ENCODE measurements at places on chromosomes 6 and 20.

DNA sequence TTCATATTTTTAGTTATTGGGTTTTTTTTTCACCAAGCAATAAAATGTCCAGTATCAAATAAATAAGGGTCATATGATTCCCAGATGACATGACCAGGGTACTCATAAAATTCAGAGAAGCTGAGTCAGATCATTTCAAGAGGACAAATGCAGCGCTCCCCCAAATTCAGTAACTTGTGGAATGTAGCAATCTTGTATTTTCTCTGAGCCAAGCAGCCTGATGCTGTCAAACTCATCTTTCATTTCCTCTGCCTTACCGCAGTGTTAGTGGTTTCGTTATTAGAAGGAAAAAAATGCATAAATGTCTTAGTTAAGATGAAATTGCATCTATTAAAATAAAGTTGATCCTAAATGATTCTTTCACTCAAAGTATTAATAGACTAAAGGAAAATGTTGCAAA, 57.8 kb upstream of the EDN1 start:
- peak; percentile 50 for DNase-seq

DNA sequence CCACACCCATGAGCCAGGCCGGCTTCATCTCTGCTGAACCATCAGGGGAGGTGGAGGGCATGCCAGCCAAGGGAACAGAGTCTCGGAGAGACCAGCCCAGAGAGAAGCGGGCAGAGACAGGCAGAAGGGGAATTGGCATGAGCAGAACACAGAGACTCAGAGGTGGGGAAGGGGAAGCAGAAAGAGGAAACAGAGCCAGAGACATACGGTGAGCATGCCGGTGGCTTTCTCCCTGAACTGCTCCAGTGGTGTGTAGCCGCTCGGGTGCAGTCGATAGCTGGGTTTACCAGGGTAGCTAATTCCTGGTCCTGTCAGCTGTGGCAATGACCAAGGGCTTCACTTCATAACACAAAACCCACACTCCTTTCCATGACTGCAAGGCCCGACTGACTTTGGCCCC, 83.6 kb upstream of the CCDC167 start:
- DNase-seq: no peak

GRCh38 chr6:101417900-101418299, 24.4 kb downstream of the GRIK2 start:
- DNase-seq: no peak

DNA sequence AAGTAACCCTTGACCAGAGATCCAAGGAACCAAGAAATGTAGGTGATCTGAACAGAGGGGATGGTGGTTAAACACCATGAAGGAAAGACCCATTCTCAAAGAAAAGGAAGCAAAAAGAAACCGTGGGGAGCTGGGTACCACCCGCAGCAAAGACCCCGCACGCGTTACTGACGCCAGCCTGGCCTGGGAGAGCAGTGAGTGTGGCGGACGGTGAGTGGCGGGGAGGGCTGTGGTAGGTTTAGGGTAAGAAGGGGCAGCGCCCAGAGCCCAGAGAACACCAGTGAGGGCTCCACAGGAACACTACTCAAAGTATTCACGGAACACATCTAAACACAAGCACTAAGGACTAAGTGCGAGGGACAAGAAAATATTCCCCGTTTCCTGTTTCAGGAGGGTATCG, 4.2 kb downstream of the GMEB2 start:
- DNase-seq: no peak

- no peak for DNase-seq
These were observed 53.7 kb upstream of the MPC1 start for GRCh38 chr6:166436195-166437139.

DNA sequence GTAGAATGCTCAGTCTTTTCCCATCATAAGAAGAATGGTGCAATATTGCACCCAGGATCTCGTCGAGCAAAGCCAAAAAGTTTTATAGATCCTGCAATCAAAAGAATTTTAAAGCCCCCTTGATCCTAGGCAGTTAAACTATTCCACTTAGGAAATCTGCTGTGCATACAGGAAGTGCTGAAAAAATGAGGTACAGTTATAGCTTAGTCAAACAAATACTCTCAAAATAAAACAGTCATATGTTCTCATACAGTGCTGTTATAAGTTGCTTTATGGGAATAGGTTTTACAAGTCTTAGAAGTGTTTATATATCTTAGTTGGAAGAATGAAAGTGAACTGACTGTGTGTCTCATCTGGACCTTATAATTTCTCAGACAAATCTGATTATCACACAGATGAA, 232.6 kb upstream of the RAB32 start:
- DNase-seq: no peak

GRCh38 chr6:32410906-32411305, 3.9 kb upstream of the BTNL2 start:
- DNase-seq: no peak

DNA sequence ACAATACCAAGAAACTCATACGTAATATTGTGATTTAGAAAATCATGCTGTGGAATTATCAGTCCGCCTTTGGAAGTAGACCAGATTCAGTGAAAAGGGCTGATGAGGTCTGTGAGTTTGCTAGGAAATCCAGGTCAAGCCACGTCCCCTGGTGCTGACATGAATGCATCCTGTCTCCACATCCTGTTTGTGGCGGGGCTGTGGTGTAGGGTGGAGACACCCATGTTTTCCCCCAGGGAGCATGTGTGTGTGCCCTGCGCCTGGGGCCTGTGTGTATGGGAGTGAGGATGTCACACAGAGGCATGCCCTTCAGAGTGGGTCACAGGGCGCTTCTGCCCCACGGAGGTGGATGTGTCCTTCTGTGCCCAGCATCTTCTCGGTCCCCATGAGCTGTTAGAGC, 109.1 kb downstream of the SASH1 start:
- no peak for DNase-seq

GRCh38 chr6:151098166-151098565, 141.6 kb upstream of the AKAP12 start:
- DNase-seq: no peak

GRCh38 chr6:27810768-27811450, 101.3 kb downstream of the OR2B2 start:
- no peak for DNase-seq

- DNase-seq: no peak
These were observed 8.9 kb downstream of the MANBAL start for GRCh38 chr20:37298190-37298939.

DNA sequence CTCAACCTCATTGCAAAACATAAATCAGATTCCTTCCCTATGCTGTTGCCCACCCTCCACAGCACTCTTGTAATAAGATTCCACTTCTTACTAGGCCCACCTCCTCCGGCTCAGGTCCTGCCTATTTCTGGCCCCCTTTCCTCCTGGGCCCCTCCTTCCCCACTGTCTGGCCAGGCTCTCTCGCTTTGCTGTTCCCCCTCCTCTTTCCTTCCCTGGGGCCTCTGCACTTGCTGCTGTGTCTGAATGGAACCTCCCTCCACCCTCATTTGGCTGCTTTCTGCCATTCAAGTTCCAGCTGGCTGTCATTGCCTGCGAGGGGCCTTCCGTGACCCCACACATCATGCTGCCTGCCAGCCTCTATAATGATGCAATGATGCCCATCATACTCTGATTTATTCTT, 38.9 kb downstream of the ARHGAP40 start:
- no peak for DNase-seq

DNA sequence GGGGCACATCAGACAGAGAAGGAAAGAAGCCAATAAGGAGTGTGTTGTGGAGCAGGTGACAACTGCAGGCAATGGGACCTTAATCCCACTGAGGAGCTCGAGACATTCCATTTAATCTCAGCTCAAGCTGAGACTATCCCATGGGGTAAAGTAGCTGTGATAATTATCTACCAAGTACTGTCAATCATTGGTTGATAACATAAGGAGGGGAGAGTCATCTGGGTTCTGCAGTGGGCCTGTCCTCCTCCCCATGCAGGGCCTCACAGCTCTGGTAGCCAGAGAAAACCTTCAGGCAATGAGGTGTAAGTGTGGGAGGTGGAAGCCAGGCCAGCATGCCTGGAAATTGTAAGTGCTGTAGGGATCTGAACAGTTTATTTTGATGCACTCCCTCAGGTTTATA, 375.0 kb upstream of the ARID1B start:
- no peak for DNase-seq

GRCh38 chr6:52662031-52662430, 8.9 kb upstream of the TMEM14A start:
- no peak for DNase-seq

GRCh38 chr20:21272679-21273078, 30.5 kb upstream of the XRN2 start:
- no peak for DNase-seq

- no peak for DNase-seq
These were observed 160.9 kb downstream of the SOD2 start for GRCh38 chr6:159532155-159532554.

DNA sequence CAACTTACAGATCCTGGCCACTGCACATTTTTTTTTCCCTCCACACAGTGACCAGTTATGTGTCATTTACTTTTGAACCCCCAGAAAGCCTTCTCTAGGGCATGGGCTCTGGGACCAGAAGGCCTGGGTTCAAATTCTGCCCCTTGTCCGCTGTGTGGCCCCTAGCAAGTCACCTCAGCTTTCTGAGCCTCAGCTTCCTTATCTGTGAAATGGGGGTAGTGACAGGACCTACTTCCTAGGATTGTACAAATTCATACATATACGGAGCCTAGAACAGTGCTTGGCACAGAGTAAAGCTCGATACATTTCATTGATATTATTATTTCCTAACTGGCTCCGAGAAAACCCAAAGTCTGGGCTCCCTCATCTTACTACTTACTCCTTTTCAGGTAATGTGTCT, 1.6 kb downstream of the BPI start:
- no peak for DNase-seq

GRCh38 chr6:169803271-169803811, 51.9 kb downstream of the ERMARD start:
- no peak for DNase-seq

DNA sequence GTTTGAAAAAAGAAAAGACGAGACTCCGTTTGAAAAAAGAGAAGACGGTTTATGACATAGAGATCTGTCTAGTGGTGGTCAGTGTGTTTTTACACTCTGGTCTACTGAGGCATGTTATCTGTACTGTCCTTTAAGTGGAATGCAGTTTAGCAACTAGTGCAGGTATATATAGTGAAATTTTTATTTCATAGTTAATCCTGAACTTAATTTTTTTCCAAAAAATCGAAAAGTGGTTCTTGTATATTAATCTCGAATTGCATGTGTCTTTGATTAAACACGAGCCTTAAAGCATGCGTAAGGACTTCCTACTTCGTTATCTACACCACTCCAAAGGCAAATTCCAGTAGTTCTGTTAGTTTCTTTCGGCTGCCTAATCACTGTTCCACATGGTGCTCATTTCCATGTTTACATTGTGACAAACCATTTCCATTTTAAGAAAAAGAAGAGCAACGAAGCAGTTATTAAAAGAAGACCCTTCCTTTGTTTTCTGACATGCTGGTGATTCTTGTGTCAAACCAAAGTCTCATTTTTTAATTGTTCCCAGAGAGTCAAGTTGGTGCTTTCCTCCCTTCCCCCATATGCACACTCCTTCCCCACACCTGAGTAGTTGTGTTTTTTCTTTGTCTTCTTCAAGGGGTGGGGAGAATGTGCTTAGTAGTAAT, 2.3 kb downstream of the SNX9 start:
- no peak for DNase-seq

- DNase-seq: no peak
These were observed 41.1 kb upstream of the SLCO4A1 start for GRCh38 chr20:62601172-62601571.

GRCh38 chr6:161067749-161068148, 76.2 kb downstream of the MAP3K4 start:
- DNase-seq: no peak

- DNase-seq: no peak
These were observed 800.6 kb upstream of the MAP3K7 start for GRCh38 chr6:91387290-91388059.

DNA sequence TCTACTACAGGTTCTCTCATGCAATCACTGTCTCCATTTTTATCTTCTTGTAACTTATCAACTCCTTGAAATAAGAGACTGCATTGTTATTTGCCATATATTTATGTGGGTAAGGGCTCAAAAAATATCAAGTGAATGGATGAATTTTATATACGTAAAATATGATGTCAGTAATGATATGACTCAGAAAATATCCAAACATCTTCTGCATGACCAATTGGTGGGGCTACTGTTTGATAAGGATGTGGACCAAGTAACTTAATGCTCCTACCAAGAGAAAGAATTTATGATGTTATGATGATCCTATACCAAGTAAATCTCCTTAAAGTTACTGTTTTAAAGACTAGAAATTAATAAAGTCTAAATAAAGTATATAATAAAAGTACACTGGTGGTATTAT, 103.7 kb downstream of the OGFRL1 start:
- DNase-seq: no peak

- DNase-seq: no peak
These were observed 13.8 kb upstream of the SMOC2 start for GRCh38 chr6:168427184-168427583.

DNA sequence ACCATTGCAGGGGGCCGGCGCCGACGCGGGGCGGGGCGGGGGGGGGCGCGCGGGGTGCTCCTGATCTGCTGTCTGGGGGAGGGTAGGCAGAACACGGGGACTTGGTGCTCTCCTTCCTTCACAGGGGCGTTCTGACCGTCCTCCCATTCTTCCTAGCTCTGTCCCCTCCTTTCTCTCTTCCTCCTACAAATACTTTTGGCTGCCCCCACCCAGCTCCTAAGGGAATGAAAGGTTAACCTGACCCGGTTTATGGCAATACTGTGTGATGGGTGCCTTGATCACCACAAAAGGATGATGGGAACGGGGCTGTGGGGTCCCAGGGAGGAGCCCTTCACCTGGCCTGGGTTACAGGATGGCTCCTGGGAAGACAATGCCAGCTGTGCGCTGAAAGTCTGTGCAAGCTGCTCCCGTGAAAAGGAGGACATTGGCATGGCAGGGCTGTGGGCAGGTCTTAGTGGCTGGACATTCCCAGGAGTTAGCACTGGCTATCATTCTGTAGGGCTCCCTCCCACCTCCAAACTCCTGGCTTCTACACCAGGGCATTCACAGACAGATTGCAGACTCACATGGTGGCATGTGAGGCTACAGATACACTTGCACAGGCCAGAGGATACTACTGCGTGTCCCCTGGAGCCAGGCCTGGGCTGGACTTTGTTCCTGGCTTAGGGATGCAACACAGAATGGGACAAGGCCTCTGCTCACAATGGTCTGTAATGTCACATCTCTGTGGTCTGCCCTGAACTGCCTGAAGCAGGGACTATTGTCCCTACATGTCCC, 1.9 kb upstream of the TPD52L2 start:
- no peak for DNase-seq

GRCh38 chr6:16179970-16180431, 51.1 kb downstream of the MYLIP start:
- DNase-seq: peak; percentile 82

DNA sequence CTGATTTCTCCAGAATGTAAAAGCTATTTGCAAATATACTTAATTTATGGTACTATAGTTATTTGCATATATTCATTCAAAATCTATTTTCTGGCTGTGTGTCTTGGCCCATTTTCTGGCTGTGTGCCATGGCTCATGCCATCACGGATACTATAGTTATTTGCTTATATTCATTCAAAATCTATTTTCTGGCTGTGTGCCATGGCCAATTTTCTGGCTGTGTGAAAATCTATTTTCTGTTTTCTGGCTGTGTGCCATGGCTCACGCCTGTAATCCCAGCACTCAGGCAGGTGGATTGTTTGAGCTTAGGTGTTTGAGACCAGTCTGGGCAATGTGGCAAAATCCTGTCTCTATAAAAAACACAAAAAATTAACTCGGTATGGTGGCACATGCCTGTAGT, 28.9 kb upstream of the RIPK1 start:
- no peak for DNase-seq

GRCh38 chr6:38354905-38355304, 284.8 kb downstream of the BTBD9 start:
- no peak for DNase-seq
